ENCODE measurements at places on chromosomes 7 and 10. TPM values are rescaled to one million over a fixed set of nuclear protein-coding genes. Genes with fewer than 3 reads are reported as not detected.

The PLEKHS1 gene
- total RNA-seq = 0.36 TPM

The GLI3 gene
- total RNA-seq = 28.2 TPM

The HMX3 gene
- not detected for total RNA-seq

The SRI gene
- 24.6 TPM for total RNA-seq

The TMEM184A gene
- 106 TPM for total RNA-seq

The CYP2C8 gene
- total RNA-seq = not detected

The GFRA1 gene
- 44.5 TPM for total RNA-seq

The FANK1 gene
- total RNA-seq = 3.0 TPM

The LIPN gene
- total RNA-seq = 38.3 TPM

The SPDYE5 gene
- 0.17 TPM for total RNA-seq

The DLX6 gene
- 0.59 TPM for total RNA-seq

The MRC1 gene
- 7.9 TPM for total RNA-seq

The HHEX gene
- 3.0 TPM for total RNA-seq

The ATOH7 gene
- 0.99 TPM for total RNA-seq

The NUP205 gene
- 33.9 TPM for total RNA-seq

The FBXO24 gene
- total RNA-seq = 0.97 TPM

The HKDC1 gene
- 0.12 TPM for total RNA-seq

Data from lower leg skin (tissue), 4 donors.